ENCODE measurements at places on chromosomes 16 and 17.

DNA sequence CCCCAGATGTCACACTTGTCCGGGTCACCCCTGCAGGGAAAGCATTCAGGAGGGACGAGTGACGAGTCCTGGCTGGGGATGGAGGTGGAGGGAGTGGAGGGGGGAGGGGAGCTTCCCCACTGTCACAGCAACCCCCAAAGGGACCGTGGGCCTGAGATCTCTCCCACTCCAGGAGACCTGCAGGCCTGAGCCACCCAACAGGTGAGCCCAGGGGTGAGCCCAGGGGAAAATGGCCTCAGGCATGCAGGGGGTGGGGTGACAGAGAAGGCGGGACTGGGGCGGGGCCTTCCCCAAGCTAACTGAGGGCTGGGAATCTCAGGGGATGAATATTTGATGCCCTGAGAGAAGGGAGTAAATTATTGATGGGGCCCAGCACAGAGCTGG is 2.4 kb downstream of the USH1G start:
- no peak for DNase-seq

DNA sequence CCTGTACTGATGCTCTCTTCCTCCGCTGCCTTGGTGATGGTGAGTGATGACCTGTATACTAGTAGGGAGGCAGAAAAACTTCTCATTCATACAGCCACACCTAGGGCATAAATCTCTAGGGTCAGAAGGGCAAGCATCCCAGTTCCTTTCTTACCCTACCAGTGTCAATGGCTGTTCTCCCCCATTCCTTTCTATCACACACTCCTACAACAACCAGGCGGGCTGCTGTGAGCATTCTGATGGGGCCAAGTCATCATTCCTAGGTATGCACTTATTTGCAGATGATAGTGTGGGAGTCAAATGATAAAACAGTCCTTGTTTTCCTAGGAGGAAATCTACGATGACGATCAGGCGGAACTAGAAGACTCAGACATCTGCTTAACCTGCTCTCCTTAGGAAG is 14.0 kb upstream of the SLC6A4 start:
- no peak for DNase-seq

DNA sequence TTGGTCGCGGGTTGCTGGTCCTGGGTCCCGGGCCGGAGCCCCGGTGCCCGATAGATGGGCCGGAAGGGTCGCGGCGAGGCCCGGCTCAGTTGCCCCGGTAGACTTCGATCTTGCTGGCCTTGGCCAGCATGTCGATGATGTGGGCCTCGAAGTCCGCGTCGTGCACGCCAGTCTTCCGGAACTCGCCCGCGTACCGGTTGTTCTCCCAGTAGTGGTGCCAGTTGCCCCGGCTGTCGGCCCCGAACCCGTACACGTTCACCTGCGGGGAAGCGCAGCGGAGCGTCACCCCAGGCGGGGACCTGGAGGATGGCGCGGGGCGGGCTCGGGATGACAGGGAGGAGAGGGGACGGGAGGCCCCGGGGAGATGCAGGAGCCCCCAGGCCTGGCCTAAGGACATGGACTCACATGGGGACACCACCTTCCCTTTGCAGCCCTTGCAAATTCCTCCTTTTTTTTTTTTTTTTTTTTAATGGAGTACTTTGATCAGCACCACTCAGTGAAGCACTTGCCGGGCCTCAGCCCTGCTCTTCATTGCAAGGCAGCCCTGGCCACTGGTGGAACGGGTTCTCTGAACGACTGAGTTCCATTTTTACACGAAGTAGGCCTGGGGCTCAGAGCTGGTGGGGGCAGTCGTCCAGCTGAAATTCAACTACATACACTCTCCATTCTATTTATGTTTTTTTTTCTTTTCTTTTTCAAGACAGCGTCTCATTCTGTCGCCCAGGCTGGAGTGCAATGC is 35.1 kb downstream of the DDX19A start:
- DNase-seq, result peak; percentile 61

GRCh38 chr17:50863221-50863843 is 2.8 kb downstream of the TOB1 start:
- DNase-seq, result peak; percentile 65

- DNase-seq, result peak; percentile 60
Measured at GRCh38 chr17:75777296-75777922, 7.2 kb upstream of the UNK start.

- peak; percentile 91 for DNase-seq
Measured at GRCh38 chr17:43768382-43768781, 9.8 kb upstream of the SOST start.

GRCh38 chr16:75239542-75240122 is 11.8 kb downstream of the BCAR1 start:
- DNase-seq, result no peak

GRCh38 chr17:71287071-71287823 is 833.6 kb upstream of the SOX9 start:
- DNase-seq, result no peak

- no peak for DNase-seq
Measured at GRCh38 chr16:52549011-52549692, 2.2 kb upstream of the TOX3 start.

DNA sequence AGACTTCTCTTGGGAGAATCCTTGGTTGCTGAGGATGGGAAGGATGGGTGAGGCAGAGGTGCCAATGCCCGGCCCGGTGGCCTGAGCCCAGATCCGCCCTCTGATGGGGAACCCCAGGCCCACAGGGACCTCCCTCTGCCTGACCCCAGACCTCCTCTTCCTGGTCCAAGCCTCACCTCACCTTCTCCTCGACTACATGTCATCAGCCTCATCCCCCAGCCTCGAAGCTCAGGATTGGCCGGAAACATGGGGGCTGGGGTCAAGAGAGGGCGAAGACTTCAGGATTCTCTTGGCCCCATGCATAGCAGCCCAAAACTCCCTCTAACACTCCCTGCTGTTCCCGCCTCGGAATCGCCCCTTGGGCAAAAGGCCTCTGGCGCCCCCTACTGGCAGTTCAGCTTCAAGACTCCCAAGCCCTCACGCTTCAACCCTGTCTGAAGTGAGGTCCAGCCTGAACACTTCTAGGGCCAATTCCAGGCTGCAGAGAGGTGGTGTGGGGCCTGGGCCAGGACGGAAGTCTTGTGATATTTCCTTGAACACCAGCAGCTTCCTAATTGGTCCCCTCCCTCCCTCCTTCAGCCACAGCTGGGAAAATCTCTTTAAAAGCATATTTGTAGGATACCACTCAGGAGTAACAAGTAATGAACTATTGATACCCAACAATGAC is 47.2 kb downstream of the ARHGAP27 start:
- DNase-seq, result peak; percentile 92

- DNase-seq, result no peak
Measured at GRCh38 chr16:85863384-85863774, 35.6 kb upstream of the IRF8 start.

- peak; percentile 85 for DNase-seq
Measured at GRCh38 chr16:29675811-29676643, 3.0 kb upstream of the QPRT start.

DNA sequence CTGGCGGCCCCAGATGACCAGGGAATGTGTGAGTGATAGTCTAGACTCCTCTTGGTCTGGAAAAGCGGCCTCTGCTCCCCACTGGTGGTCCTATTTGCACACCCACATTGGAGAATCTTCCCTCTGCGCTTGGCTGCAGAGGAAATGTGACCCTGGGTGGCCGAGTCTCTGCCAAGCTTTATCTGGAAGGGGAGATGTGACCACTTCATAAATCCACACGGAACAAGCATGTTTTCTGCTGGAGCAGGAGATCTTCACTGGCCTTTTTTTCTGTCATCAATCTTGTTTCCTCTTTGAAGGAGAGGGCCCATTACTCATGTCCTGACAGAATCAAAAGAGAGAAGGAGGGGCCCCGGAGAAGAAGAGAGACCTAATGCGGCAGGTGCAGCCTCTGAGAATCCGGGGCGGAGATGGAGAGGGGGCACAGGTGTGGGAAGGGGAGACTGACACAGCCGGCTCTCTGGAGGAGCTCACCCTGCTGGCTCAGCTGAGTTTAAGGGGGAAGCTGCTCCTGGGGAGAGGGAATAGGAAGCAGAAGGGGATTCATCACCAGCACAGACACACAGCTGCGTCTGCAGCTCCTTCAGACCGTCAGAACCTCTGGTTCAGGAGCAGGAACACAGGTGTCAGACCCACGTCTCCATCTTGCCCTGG is 116.3 kb downstream of the SOX9 start:
- no peak for DNase-seq

GRCh38 chr17:14304773-14305517 is 4.1 kb downstream of the HS3ST3B1 start:
- no peak for DNase-seq

DNA sequence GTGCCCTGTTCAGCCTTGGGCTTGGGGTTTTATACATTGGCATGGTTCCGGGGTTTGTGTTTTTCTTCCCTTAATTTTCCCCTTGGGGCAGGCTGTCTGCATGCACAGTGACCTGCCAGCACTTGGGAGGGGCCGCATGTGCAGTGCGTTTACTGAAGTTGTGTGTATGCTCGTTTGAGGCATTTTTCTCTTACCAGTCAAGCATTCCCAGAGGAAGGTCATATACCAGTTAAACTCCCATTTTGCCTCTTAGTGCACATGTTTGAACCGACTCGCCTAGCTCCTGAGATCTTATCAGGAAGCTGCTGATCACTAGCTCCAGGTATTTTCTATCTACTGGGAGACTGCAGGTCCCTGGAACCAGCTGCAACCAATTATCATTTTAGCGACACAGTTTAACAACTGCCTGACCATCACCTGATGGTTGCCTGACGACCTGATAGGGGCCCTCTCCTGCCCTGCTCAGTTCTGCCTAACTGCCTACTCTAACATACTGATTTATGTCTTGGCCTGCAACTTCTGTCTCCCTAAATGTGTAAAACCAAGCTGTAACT is 51.4 kb downstream of the MFSD11 start:
- DNase-seq, result no peak

DNA sequence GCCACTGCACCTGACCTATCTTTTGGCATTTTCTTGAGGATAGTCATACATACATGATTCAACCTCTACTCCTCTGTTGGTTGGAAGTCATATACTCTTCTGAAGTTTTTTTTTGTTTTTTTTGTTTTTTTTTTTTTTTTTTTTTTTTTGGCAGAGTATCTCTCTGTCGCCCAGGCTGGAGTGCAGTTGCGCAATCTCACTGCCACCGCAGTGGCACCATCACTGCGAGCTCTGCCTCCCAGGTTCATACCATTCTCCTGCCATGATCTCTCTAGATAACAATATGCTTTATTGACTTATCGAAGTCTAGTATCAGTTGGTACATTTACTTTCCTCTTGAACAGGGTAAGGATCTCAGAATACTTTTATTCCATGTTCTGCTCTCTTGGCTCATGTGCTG is 224.2 kb upstream of the WSCD1 start:
- no peak for DNase-seq

DNA sequence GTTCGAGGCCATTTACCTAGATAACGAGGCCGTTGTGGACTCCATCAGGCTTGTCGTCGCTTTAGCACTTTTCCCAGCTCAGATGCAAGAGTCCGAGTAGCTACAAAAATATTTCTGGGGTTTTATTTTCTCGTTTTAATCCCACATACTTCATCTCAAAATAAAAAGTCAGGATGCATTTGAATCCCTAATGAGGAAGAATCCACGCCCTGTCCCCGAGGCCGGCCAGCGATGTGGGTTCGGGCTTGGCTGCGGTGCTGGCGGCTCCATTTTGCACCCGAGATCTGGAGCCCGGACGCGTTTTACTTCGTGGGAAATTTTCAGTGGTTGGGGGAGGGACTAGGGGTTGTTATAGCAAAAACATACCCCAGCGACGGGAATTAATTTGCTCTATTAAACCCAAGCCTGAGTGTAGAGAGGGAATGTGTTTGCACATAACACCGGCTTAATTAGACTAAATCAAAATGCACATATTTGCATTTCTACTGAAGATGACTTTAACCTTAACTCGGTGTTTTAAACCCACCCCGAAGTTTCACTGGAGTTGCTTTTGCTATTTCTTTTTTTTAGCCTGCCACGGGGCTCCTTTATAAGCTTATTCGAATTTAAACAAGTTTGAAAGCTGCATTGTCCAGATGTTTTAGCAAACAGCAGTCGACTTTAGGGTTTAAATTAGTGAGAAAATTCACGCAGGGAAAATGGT is 4.8 kb downstream of the IRX5 start:
- DNase-seq, result no peak

- no peak for DNase-seq
Measured at GRCh38 chr17:71251951-71252350, 868.9 kb upstream of the SOX9 start.

DNA sequence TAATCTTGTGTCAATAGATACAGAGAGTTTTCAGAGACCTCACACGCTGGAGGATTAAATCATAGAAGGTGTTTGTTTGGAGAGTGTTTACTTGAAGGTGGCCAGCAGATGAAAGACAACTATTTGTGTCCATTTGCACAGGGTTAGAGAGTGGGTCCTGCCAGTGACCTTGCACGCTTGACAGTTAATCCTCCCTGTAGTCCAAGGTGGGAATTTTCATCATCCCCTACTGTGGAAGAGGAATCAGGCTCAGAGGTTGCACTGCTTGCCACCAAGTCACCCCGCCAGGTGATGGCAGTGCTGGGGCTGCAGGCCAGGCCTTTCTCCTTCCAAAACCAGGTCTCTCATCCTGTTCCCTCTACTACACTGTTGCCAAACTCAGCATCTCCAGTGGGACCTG is 12.3 kb downstream of the CDH1 start:
- DNase-seq, result no peak

GRCh38 chr16:11297492-11298142 is 16.5 kb upstream of the PRM1 start:
- DNase-seq, result peak; percentile 95

DNA sequence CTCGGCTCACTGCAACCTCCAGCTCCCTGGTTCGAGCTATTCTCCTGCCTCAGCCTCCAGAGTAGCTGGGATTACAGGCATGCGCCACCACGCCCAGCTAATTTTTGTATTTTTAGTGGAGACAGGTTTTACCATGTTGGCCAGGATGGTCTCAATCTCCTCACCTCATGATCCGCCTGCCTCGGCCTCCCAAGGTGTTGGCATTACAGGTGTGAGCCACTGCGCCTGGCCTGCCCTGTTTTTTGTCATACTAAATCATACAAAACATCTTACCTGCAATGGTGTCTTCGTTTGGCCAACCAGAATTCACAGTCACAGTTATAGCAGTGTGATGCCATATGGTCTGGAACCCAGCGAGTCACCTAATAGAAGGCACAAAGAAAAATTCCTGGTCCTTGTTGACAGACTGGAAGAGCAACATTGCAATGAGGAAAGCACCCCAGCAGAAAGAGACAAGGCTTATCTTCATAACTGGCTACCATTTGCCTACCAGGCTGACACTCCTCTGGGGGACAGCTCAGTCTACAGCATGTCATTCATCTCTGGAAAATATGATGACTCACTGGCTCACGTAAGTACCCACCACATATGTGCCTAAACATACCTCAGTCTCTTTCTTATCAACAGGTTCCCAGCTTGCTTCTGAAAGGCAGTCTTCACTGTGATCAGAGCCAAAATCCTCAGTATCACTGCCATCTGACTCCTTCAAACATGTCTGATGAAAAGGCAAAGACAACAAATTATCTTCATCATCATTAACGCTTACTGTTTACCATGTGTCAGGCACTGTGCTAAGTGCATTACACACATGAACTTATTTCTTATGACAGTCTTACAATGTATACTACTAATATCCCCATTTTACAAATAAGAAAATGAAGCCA is 4.3 kb upstream of the HSF5 start:
- DNase-seq, result peak; percentile 78

GRCh38 chr17:36743130-36743529 is 141.7 kb downstream of the MRM1 start:
- no peak for DNase-seq

- DNase-seq, result peak; percentile 88
Measured at GRCh38 chr16:13919330-13919682, 648 bp upstream of the ERCC4 start.

- no peak for DNase-seq
Measured at GRCh38 chr17:20992416-20992815, 50.4 kb downstream of the USP22 start.

GRCh38 chr17:57861000-57861789 is 11.4 kb upstream of the MRPS23 start:
- peak; percentile 93 for DNase-seq

- DNase-seq, result no peak
Measured at GRCh38 chr16:11429823-11430222, 84.6 kb downstream of the RMI2 start.

Data from OCI-M1 (cell line).